ENCODE measurements at places on chromosomes 6 and 20.

DNA sequence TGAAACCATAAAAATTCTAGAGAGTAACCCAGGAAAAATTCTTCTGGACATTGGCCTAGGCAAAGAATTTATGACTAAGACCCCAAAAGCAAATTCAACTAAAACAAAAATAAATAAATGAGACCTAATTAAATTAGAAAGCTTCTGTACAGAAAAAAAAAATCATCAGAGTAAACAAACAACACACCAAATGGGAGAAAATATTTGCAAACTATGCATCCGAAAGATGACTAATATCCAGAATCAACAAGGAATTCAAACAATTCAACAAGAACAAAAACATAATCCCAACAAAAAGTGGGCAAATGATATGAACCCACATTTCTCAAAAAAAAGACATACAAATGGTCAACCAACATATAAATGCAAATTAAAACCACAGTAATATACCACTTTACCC lies 242.6 kb upstream of the CDYL start:
- DNase-seq: no peak

DNA sequence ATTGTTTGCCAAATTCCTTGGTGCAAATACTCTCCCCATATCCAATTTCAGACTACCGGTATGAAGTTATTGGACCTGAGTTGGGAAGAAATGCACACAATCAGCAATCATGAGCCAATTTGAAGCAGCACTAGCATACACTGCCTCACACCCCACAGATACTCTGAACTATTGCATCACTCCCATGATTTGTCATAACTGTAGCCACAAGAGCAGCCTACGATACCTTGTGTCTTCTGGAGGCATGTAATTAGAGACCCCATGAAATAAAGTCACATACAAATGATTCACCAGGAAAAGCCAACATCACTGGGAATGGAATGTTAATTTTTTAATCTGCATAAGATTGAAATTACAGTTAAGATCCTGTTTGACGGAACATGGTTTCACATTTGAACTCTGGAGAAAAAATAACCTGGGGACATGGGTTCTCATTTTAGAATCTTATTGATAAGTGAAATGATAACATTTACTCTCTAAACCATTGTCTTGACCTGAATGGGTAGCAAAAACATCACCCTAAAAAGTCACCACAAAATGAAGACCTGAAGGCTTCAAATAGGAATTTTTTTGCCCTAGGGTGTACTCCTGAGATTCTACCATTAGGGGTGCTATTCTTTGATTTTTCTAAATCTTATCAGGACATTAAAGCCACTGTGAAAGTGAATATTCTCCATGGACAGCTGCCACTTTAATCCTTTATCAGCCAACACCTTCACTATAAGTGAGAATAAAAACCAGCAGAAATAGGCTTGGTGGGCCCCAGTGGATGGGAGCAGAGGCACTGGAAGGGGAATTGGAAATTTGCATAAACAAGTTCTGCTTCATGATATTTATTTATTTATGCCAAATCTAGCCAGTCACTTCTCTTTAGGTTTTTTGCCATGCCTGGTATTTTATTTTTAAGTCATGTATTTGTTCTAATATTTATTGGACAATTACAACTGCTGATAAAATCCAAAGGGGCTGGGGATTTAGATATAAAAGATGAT lies 34.5 kb upstream of the HBS1L start:
- no peak for DNase-seq

DNA sequence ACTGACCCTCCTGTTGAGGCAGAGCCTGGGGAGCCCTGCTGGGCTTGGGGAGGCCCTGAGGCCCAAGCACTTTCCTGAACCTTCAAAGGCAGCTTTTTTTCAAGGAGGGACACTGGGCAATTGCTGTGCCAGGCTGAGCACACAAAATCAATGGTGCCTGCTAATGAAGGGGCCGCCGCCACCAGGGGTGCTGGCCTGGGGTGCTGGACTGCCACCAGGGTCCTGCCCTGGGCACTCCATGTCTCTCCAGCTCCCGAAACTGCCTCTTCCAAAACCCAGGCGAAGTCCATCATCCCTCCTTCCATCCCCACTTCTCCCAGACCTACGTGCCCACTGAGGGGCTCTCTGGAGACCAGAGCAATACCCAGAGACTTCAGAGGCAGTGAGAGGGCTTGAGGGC lies 145.6 kb downstream of the GRM4 start:
- no peak for DNase-seq

DNA sequence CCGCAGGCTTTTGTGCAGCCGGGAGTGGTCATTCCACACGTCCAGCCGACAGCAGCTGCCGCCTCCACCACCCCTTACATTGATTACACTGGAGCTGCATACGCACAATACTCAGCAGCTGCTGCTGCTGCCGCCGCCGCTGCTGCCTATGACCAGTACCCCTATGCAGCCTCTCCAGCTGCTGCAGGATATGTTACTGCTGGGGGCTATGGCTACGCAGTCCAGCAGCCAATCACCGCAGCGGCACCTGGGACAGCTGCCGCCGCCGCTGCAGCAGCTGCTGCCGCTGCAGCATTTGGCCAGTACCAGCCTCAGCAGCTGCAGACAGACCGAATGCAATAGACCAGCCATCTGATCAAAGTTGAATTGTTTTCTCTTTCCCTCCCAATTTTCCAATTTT lies 10.6 kb downstream of the RBM24 start:
- no peak for DNase-seq

DNA sequence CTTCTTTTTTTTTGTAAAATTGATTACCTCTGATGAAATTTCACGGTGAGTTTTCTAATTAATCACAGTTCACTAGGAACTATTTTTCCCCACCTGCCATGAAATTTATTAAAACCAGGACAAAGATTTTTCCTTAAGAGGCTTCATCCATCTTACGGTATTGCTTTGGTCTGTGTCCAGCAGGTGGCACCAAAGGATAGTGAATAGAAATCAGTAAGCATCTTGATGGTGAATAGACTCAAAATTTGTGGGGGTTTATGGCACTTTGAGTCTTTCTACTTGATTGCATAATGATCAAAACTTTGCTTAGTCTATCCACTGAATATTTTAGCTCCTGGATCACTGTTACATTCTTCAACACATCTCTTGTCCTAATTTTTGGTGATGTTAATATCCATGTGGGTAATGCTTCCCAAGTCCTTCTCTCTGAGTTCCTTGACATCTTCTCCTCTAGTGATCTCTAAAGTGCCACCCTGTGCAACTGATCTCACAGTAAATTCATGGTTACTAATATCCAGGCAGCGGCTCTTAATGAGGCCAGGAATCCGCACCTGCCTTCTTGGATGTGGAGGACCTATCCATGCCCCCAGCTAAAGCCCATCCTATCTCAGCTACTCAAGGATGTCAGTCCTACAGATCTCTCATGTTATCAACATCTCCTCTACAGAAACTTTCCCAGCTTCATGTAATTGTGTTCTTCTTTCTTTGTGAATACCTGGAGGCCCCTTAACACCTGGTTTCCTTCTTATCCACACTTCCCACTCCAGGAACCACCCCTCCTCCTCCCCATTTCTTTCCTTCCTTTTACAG lies 54.5 kb downstream of the STMND1 start:
- peak; percentile 11 for DNase-seq

DNA sequence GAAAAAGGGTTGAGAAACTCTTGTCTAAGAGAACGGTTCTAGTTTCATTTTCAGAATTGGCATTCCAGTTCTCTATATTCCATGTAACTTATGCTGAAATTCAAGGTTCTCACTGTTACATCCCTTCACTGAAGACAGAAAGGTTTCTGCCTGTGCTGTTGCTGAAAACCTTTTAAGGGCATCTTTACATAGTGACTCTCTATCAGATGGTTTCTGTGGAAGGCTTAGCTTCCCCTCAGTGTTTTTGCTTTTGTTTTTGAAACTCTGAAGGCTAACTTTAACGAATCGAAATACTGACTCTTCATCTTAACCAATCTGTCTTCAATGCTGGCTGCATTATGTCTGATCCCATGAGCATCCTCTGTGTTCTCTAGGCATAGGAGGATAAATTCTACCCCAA lies 1286.2 kb upstream of the EYS start:
- no peak for DNase-seq

GRCh38 chr20:4102381-4102780 lies 87.0 kb upstream of the RNF24 start:
- DNase-seq: no peak

DNA sequence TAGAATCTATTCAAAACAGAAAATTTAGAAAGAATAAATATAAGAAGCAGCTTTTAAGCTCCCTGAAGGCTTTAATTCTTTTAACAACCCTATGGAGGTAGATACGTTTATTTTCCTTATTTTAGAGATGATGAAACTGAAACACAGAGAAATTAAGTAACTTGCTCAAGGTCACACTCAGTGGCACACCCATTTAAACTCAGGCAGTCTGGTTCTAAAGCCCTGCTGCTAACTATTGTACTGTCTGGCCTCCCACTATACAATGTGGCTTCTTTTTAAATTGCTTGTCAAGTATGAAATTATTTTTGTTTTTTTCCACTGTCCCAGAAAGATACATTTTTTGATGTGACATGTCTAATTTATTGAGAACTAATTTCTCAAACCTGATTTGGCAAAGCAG lies 55.7 kb downstream of the FAM217A start:
- DNase-seq: no peak

DNA sequence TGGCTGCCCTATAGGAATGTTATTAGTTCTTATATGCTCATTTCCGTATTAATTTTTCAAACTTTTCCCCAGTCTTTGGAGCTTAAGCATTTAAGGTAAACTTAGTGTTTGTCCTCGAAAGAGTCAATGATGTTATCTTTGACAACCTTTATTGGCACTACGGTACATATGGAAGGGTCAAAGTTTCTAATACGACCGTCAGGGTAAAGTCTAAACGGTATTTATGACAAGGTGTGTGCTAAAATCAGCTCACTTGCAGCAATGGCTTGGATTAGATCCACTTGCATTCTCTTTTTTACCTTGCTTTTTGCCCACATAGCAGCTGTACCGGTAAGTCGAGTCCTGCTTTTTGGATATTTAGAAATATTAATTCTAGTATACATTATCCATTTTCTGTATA lies at the start of gene MEP1A:
MEP1A (plus strand) TSS at position 252 of the 400 bp plus-strand sequence; CDS start at position 262, 10 bp downstream.
- no peak for DNase-seq

DNA sequence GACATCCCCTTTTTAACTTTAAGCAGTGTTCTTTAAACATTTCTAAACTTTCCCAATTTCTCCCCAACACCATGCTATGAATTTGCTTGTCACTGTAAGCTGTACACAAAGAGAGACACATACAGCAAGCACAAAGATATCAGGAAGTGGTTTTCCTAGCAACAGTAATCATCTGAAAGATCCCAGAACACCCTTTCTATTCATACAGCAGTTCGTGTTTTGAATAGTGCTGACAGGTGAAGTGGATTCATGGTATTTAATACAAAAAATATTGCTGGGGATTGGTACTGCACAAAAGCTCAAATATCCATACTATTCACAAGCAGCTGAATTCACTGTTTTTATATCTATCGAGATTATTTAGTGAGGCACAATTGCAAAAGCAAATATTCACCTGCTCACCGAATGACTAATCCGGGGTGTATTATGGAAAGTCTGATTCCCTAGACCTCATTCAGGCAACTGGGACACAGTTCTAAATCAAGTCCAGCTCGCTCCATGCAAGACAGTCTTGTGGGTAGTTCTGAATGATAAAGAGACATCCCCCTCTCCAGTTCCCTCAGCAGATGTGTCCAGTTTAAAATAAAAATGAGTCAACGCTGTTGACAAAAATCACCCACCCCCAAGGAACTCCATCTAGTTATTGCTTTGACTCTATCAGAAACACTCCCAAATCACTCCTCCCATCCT lies 107.1 kb upstream of the TSHZ2 start:
- DNase-seq: no peak

DNA sequence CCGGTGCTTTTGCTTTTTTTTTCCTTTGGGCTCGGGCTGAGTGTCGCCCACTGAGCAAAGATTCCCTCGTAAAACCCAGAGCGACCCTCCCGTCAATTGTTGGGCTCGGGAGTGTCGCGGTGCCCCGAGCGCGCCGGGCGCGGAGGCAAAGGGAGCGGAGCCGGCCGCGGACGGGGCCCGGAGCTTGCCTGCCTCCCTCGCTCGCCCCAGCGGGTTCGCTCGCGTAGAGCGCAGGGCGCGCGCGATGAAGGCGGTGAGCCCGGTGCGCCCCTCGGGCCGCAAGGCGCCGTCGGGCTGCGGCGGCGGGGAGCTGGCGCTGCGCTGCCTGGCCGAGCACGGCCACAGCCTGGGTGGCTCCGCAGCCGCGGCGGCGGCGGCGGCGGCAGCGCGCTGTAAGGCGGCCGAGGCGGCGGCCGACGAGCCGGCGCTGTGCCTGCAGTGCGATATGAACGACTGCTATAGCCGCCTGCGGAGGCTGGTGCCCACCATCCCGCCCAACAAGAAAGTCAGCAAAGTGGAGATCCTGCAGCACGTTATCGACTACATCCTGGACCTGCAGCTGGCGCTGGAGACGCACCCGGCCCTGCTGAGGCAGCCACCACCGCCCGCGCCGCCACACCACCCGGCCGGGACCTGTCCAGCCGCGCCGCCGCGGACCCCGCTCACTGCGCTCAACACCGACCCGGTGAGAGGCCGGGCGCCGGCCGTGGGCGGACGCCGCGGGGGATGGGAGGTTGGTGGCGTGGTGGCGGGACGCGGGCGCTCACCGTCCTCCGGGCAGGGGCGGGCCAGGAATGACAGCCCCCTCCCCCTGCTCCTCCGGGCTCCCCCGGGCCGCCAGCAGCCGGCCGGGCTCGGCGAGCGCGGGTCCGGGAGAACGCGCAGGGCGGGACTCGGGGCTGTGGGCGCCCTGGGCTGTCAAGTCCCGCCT lies 606 bp downstream of the ID4 start:
- DNase-seq: no peak

GRCh38 chr6:121408321-121408720 lies 27.1 kb upstream of the GJA1 start:
- DNase-seq: no peak

DNA sequence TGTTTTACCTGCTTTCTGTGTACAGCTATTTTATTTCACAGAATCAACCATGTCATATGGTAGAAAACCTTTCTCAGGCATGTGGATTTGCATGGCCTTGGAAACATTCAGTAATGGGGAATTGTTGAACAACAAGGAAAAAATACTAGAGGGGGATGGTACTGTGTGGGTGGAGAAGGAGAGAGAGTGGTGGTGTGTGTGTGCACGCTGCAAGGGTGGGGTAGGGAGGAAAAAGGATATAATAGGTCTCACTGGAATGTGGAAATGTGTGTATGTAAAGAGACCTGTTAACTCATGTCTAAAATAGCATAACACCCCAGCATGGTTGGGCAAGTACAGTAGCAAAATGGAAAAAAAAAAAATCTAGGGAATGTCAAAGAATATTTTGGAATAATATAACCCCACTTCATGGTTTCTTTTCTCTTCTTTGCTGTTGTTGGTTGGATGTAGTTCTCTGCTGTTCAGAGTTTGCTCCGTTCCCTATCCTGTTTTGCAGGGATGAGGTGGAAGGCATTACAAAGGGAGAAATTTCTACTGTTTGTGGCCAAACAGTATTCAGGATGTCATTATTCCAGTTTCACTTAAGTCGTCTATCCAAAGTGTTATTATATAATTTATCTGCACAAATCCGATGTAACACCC lies 93.9 kb upstream of the CITED2 start:
- DNase-seq: no peak

GRCh38 chr6:21596145-21596948 lies 2.8 kb downstream of the SOX4 start:
- DNase-seq: peak; percentile 19
